ENCODE measurements at places on chromosomes 1 and 21. TPM values are rescaled to one million over a fixed set of nuclear protein-coding genes. Genes with fewer than 3 reads are reported as not detected.
A peak's percentile ranks its signal among the peaks of the same experiment; 100 is the strongest.

The GJB3 gene
- total RNA-seq, result 0.63 TPM

DNA sequence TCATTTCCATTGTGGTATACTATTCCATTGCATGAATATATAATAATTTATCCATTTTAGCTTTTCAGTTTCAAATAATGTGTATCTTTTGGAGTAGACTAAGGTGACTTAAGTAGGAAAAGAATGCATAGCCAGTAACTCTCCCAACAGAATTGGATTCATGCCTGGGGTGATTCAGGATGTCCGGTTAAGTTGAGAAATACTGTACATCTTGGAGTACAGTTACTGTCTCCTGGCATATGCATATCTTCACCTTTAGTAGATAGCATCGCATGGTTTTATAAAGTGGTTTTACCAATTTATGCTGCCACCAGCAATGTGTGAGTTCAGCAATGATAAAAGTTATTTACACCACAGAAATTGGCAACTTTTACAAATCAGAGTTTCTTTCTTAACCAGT, 18.6 kb upstream of the SLC6A9 start:
- ATAC-seq, result no peak

GRCh38 chr1:24903560-24903954, 26.5 kb downstream of the RUNX3 start:
- ATAC-seq, result no peak

The DLGAP3 gene
- total RNA-seq, result 0.46 TPM

DNA sequence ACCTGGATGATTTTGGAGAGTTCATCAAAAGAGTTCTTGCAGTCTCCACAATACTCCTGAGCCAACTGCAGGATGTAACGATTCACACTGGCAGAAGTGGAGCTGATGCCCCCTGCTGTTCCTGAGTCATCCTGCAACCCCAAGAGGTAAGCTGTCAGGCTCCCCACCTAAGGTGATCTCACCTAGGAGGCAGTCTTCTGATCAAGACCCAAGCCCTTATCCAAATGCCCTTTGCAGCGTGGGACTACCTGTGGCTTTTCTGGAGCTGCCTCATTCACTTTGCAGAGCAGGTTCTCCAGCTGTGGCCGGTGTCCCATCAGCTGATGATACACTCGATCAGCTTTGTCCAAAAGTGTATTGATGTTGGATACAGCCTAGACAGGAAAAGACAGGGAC, 96.4 kb downstream of the UBR4 start:
- ATAC-seq, result peak; percentile 43

Measured in motor neuron (in vitro differentiated cells).